GM13976 (cell line): ENCODE measurements at places on chromosomes 6 and 20.
A peak's percentile ranks its signal among the peaks of the same experiment; 100 is the strongest.

- no peak for DNase-seq
These were observed 603.5 kb upstream of the CDH4 start for GRCh38 chr20:60648556-60648955.

- DNase-seq = no peak
These were observed 33.3 kb downstream of the SLX4IP start for GRCh38 chr20:10468340-10468845.

- DNase-seq = no peak
These were observed 14.4 kb upstream of the RIPPLY2 start for GRCh38 chr6:83838727-83839126.

GRCh38 chr6:128179876-128180438 lies 279.1 kb upstream of the THEMIS start:
- DNase-seq = no peak

GRCh38 chr6:132247381-132248159 lies 153.7 kb downstream of the MOXD1 start:
- no peak for DNase-seq

DNA sequence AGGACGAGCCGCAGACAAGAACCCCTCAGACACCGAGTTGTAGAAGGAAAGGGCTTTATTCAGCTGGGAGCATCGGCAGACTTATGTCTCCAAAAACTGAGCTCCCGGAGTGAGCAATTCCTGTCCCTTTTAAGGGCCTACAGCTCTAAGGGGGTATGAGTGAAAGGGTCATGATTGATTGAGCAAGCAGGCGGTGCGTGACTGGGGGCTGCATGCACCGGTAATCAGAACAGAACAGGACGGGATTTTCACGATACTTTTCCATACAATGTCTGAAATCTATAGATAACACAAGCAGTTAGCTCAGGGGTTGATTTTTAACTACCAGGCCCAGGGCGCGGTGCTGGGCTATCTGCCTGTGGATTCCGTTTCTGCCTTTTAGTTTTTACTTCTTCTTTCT lies 226.4 kb upstream of the PLCB4 start:
- no peak for DNase-seq

GRCh38 chr20:708956-709355 lies 33.4 kb upstream of the SCRT2 start:
- DNase-seq = no peak

DNA sequence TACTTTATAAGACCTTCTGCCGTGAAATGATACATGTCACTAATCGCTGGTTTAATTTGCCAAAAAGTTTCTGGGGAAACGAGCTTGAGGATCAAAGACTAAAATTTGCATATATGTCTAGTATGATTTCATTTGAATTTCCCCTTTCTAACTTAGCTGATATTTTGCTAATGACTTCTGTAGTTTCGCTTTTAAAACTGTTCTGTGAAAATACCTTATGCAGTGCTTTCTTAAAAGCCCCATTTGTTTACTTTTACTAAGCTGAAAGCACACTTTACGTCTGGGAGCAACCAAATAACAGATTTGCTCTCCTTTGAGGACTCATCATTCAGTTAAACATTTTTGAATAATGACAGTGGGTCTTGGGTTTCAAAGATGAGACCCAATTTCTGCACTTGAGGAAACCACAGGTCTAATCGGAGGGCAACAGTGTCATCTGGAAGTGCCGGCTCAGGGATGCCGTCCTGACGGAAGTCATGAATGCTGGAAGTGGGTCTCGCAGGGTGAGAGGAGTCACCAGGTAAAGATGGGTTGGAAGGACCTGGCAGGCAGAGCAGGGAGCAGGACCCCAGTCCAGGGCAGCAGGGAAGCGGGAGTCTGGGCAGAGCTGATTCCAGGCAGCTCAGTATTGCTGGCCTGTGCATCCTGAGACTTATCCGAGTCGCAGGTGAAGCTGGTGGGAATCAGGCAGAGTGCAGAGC lies 33.2 kb downstream of the PLEKHG1 start:
- DNase-seq = peak; percentile 63

GRCh38 chr6:72950114-72950860 lies 275.0 kb downstream of the KHDC1L start:
- DNase-seq = no peak

DNA sequence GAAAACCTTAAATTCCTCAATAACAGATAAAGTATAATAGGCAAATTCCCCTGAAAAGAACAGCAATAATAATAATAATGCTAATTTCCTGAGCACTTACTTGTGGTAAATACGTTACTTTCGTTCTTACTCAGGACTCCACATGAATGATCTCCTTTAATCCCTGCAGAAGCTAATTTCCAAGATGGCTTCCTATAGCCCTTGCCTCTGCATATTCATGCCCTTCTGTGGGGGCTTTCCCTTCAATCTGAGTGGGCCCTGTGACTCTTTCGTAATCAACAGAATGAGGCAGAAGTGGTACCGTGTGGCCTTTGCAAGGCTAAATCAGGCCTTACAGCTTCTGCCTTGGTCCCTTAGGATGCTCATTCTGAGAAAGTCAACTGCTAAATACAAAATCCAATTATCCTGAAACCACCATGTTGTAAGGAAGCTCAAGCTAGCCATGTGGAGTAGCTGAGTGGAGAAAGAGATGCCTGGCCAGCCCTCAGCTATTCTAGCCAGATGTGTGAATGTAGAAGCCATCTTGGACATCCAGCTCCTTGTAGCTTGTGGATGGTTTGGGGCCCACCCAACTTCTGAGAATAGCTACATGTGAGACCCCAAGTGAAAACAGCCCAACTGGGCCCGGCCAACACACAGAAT lies 50.5 kb downstream of the MCUR1 start:
- peak; percentile 50 for DNase-seq

DNA sequence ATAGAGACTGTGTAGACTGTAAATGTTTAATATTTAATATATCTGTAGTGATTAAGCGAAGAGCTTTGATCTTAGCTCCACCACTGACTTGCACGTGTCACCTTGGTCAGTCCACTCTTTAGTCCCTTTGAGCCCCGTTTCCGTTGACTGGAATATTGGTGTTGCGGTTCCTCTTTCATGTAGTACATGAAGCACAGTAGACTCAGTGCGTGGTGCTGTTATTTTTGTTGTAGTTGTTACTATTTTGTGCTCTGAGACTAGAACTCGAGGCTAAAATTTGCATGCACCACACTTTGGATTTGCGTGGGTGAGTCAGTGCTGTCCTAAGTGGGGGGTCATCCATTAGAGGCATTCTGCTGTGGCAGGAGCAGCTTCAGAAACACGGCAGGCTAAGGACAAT lies 291.4 kb downstream of the QKI start:
- no peak for DNase-seq

DNA sequence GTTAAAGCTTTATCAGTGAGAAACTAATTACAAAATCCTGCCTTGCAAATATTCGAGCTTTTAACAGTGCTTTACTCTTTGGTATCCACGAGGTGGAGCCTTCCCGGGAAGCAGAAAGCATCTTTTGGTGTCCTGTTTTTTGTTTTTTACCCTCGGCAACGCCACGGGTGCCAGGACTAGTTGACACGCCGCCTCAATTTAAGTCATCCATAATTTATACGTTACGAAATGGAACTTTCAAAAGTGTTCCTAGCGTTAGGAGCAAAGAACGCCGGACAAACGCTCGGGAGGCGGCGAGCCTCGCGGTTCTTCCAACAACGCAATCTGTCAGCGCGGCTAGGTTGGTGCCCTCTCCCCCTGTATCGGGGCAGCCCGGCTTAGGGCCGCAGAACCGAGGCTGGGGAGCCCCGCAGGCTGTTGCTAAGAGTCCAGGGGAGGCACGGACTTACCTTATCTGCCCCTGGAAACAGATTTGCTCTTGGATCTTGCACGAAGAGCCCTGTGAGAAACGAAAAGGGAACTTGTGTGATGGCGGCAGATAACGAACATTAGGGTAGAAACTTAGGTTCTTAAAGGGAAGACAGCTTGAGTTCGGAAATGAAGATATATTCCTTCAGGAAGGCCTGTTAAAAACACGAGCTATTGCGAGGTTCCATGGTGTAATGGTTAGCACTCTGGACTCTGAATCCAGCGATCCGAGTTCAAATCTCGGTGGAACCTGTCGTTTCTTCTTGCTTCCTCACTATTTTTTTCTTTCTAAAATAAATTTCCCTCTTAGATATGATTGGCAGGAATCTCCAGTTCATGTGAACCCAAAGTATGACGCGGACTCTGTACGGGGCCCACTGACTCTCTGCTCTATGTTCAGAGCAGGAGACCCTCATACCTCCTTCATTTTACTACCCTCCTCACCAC lies 46.2 kb upstream of the ZNF184 start:
- DNase-seq = peak; percentile 75

DNA sequence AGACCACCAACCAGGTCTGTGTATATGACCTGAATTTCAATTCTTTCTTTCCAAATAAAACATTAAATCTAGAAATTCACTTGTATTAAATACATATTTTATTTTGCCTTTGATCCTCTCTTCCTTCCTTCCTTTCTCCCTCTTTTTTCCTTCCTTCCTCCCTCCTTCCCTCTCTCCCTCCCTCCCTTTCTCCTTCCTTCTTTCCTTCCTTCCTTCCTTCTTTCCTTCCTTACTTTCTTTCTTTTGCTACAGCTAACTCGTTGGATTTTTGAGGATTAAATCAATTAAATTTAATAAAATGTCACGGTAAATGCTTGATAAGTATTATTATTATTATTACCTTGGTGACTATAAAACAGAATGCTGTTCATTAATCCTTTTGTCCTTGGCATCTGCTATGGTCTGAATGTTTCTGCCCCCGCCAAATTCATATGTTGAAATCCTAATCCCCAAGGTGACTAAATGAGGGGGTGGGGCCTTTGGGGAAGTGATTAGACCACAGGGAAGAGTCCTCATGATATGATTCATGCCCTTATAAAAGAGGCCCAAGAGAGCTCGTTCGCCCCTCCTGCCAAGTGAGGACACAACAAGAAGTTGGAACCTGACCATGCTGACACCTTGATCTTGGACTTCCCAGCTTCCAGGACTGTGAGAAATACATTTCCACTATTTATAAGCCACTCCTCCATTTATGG lies 67.6 kb upstream of the BTBD3 start:
- DNase-seq = no peak

DNA sequence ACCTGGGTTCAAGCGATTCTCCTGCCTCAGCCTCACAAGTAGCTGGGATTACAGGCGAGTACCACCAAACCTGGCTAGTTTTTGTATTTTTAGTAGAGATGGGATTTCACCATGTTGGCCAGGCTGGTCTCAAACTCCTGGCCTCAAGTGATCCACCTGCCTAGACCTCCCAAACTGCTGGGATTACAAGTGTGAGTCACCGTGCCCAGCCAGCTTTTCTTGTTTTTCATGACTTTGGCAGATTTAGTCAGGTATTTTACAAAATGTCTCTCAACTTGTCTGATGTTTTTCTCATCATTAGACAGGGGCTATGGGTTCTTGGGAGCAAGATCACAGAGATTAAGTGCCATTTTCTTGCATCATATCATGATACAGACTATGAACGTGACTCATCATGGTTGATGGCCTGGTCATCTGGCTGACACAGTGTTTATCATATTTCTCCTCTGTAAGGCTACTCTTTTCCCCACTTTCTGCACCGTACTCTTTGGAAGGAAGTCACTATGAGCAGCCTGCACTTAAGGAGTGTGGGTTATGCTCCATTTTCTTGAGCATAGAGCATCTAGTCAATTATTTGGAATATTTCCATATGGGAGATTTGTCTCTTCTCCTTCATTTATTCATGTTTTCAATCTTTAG lies 67.8 kb downstream of the RNF182 start:
- no peak for DNase-seq

GRCh38 chr6:14384175-14384949 lies 266.8 kb downstream of the CD83 start:
- DNase-seq = no peak

- no peak for DNase-seq
These were observed 52.4 kb upstream of the MRPS10 start for GRCh38 chr6:42269974-42270510.
